Thymus (tissue), 14 donors: ENCODE measurements at places on chromosomes 5 and 9. TPM values are rescaled to one million over a fixed set of nuclear protein-coding genes. Genes with fewer than 3 reads are reported as not detected.

GRCh38 chr9:91034521-91034920 lies 232.9 kb downstream of the SYK start:
- no peak overlapping the region for H3K4me3 ChIP-seq
- peaks cover 11% of the 10 kb centered on the region for H3K4me1 ChIP-seq
- H3K36me3 ChIP-seq = no peaks in the 10 kb centered on the region
- H3K27me3 ChIP-seq = peaks cover 3% of the 10 kb centered on the region

Gene PTPN3
- 2.8 TPM for total RNA-seq

GRCh38 chr5:69091771-69092170 lies 2.0 kb upstream of the SLC30A5 start:
- no peak overlapping the region for H3K27ac ChIP-seq
- H3K4me1 ChIP-seq = peaks cover 8% of the 10 kb centered on the region
- no peak for DNase-seq
- H3K27me3 ChIP-seq = no peaks in the 10 kb centered on the region

GRCh38 chr5:180399401-180400215 lies 46.5 kb upstream of the GFPT2 start:
- no peaks in the 10 kb centered on the region for H3K36me3 ChIP-seq
- no peaks in the 10 kb centered on the region for H3K4me1 ChIP-seq
- no peak for DNase-seq
- H3K4me3 ChIP-seq = no peak overlapping the region
- H3K27me3 ChIP-seq = no peaks in the 10 kb centered on the region

DNA sequence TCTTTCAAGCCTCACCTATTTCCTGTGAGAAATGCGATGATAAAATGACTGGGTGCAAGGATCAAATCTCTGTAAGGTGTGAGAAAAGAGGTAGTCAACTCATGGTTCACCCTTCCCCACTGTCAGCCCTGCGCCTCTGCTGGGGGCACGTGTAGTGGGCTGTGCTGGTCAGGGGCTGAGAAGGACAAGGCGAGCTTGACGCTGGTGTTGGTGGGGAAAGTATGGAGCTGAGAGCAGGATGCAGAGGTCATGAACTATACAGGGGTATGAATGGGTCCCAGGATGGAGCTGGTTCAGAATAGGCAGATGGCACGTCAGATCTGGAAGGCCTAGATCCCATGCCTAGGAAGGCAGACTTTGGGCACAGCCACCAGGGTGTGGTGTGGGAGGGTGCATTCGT lies 20.6 kb downstream of the PITX1 start:
- DNase-seq = no peak
- H3K4me3 ChIP-seq = no peak overlapping the region
- H3K27ac ChIP-seq = no peak overlapping the region

DNA sequence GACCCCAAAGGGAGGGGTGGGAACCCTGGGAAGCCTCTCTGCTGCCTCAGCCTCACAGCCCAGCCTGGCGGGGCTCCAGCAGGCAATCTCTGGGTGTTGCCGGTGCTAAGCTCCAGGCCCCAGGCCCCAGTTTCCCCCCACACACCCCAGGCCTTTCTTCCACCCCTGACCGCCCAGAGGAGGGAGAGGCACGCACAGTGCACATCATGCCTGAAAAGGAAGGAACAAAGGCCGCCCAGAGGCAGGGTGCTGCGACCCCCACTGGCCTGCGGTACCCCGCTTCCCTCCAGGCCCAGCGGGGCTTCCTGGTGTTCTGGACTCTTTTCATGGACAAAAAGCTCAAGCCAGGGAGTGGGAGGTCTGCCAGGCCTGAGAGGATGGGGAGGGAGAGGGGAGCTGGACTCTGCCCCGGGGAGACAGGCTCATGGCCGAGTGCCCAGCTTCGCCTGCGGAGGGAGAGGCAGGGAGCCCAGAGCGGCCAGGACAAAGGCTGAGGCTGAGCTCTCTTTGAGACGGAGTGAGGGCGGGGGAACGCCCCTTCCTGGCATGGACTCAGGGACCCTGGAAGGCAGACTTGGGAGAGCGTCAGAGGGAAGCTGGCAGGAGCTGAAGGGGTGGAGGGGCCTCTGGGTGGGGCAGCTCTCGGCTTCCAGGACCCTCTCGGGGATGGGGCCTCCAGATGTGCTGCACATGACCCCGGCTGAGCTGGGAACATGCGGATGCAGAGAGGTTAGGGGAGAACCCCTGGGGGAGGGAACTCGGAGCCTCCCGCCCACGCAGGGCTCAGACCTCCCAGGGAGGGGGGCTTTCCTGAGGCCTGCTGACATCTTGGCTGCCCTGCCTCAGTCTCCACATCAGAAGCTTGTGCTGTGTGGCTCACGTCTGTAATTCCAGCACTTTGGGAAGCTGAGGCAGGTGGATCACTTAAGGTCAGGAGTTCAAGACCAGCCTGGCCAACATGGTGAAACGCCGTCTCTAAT lies 1.8 kb upstream of the ENTPD2 start:
- peaks cover 73% of the 10 kb centered on the region for H3K27me3 ChIP-seq
- no peak overlapping the region for H3K4me3 ChIP-seq
- peaks cover 9% of the 10 kb centered on the region for H3K4me1 ChIP-seq
- H3K27ac ChIP-seq = no peak overlapping the region
